H9 (cell line): ENCODE measurements at places on chromosomes 1 and 21. TPM values are rescaled to one million over a fixed set of nuclear protein-coding genes. Genes with fewer than 3 reads are reported as not detected.
A peak's percentile ranks its signal among the peaks of the same experiment; 100 is the strongest.

DNA sequence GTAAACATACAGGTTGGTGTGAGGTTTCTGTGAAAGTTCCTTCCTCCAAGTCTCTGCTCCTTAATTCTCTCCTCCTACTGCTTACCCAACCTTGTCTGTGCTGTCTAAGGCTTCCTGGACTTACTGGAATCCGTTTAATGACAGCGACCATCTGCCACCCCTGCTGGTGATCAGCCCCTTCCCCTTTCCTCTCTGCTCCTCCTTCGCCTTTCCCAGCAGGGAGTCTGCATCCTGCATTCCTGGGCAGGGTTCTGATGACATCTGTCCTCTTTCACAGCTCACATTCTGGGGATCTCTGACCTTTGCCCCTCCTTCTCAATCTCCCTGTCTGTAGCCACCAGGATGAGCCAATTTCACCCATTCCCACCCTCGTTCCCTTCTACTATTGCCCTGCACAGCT, 66.5 kb downstream of the KIRREL1 start:
- peak; percentile 67 for DNase-seq

DNA sequence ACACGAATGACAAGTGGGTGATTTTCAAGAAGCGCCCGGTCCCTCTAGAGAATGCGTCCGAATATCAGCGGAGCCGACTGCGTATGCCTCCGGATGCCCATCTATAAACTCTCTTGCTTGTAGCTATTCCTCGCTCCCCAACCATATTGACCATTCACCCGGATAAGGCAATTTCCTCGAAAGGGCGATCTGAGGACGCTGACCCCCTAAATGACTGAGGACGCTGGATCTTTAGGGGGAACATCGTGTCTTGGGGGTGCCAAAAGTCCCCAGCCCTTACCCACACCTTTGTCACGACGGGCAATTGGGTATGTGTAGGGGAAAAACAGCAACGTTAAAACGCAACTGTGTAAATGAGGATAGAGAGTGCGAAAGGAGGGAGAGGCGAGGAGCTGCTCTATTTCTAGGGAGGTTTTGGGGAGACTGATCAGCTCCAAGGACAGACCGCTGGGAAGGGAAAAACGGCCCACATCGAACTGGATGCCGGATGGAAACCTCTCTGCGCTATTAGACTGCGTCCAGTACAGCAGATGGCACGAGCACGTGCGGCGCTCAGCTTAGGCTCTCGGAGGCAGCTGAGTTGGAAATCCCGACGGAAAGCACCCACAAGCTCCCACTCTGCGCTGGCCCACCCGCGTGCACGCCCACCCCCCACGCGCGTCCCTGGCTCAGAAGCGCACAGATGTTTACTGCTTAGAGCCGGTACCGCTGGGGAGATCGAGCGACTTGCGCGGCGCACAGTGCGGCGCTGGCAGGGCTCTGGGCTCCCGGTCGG, 2.9 kb upstream of the PRRX1 start:
- DNase-seq, result peak; percentile 42

- DNase-seq, result no peak
Observed at GRCh38 chr21:14616380-14617039, 70.4 kb upstream of the SAMSN1 start.

DNA sequence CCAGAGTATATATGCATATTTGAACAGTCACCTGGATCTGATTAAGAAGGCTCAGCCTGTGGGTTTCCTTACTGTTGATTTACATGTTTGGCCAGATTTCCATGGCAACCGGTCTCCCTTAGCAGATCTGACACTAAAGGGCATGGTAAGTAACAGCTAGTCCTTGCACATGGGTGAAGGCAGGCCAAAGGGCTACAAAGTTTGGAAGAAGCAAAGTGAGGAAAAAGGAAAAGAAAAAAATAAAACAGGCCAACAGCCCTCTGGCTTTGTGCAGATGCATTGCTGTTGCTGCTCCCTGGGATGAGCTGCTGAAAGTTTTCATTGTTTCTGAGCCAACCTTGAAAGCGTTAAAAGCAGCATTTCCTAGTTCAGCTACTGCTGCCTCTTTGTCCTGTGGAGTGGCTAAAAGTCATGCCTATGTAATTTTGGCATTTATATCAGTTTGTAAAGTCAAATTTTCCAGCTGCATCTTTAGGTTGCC, 176.5 kb upstream of the HOOK1 start:
- DNase-seq, result no peak

DNA sequence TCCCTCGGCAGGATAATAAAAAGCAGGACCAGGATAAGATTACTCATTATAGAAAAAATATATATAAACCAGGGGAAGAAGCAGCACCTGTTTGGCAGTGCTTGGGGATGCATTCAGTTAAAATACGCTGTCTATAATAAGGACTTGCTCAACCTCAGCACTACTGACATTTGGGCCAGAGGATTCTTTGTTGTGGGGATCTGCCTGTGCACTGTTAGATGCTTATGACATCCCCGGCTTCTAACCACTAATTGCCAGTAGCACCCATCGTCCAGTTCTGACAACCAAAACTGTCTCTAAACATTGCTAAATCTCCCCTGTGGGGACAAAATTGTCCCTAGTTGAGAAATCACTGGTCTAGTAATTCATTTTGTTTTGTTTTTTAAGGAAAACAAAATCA, 242.1 kb downstream of the SLC45A1 start:
- DNase-seq, result no peak

DNA sequence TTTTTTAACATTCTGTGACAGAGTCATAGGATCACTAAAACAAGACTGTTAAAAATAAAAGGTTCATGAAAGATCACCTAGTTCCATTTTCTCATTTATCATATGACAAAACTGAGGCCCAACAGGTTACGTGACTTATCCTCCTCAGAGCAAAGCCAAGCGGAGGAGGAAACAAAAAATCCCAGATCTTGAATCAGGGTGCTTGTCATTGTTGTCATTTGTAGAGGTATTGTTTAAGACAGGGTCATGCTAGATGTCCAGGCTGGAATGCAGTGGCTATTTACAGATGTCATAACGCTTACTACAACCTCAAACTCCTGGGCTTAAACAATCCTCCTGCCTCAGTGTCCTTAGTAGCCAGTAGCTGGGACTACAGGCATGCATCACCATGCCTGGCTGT, 293.2 kb downstream of the DSCAM start:
- DNase-seq, result no peak

DNA sequence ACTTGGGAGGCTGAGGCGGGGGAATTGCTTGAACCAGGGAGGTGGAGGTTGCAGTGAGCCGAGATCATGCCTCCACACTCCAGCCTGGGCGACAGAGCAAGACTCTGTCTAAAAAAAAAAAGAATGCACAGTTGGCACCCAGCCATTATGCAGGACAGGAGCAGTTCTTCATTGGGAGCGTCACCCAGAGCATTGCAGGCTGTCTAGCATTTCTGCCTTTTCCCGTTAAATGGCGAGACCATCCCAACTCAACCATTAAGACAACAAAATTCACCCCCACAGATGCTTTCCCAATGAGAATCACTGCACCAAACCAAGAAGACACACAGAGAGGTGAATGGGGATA, 105.8 kb downstream of the EDEM3 start:
- no peak for DNase-seq

DNA sequence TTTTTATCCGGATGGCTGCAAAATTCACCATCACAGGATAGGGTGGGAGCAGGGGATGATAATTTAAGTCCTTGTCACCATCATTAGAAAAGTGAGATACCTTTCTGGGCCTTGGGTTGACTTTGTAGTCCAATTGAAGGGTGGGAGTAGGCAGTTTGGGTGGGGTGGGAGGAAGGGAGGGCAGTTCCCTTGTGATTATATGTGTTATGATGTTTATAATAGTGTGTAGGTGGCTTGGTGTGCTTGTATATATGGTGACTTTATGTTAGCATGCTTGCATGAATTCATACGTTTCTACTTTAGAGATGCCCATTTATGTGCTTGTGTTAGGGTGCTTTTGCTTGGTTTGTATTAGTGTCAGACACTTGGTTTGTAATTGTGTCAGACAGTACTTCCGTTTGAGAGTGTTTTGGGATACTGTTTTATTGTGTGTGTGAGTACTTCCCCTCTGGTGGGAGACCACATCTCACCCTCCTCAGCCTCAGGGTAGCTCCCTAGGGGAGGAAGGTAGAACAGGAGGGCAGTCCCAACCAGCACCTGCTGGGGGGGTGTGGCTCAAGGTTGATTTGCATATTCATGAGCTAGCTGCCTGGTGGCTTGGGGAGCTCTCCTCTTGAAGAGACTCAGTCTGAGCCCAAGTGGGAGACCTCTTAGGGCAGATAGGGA, 6.3 kb upstream of the POU3F1 start:
- DNase-seq, result peak; percentile 79

DNA sequence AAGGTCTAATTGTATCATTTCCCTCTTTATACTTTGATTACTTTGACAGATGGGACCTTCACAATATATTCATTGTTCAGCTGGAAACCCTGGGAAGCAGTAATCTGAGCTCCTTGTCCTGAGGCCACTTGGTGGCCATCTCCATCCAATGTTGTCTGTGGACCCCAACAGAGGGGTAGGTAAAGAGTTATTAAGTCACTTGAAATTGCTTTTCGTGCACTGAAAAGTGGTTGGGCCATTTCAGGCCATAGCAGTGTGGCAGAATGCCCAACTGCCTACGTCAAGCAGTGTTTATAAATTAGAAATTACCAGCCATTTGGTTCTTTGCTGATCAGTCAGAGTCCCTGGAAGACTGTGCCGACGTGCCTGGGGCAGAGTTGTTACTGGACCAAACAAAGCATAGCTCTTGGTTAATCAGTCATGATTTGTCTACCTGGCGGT, 308.3 kb upstream of the USP25 start:
- DNase-seq, result no peak

- peak; percentile 82 for DNase-seq
Observed at GRCh38 chr1:6343506-6344405, 49.8 kb downstream of the ACOT7 start.

DNA sequence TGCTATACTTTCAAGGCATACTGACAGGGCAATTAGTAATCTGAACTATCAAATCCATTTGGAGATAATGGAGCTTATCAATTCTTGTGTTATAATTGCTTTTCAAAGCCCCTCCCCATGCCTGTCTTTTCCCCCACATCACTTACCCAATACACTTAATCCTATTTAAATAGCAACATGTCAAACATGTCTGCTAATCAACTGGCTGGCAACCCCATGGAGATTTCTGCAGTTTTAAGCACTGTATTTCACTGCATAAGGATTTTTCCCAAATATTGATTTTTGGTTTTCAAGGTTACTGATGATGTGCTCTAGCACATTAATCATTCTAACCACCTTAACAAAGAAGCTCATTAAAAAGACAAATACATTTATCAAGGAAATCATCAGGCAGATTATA, 800.3 kb downstream of the PLA2G4A start:
- no peak for DNase-seq

DNA sequence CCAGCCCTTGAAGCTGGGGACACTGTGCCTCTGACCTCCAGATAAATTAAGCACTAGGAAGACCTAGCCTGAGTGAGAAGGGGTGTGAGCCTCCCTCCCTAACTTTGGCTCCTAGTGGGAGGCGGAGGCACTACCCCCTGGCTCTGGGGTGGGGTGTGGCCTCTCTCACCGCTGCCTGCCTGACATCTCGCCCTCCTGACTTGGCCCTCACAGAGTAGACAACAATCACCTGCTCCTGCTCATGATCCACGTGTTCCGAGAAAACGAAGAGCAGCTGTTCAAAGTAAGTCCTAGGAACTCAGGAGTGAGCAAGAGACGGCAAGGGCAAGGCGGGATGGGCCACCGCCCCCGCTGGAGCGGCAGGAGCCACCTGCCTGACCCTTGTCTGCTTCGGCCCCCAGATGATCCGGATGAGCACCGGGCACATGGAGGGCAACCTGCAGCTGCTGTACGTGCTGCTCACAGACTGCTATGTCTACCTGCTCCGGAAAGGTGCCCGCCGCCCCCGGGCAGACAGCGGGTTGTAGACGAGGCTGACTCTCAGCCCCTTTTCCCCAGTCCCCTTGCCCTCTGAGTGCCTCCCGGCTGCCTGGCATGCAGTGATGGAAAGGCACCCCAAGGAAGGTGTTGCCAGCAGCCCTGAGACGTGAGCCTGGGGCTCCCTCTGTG, 8.1 kb upstream of the SLC25A34 start:
- no peak for DNase-seq

DNA sequence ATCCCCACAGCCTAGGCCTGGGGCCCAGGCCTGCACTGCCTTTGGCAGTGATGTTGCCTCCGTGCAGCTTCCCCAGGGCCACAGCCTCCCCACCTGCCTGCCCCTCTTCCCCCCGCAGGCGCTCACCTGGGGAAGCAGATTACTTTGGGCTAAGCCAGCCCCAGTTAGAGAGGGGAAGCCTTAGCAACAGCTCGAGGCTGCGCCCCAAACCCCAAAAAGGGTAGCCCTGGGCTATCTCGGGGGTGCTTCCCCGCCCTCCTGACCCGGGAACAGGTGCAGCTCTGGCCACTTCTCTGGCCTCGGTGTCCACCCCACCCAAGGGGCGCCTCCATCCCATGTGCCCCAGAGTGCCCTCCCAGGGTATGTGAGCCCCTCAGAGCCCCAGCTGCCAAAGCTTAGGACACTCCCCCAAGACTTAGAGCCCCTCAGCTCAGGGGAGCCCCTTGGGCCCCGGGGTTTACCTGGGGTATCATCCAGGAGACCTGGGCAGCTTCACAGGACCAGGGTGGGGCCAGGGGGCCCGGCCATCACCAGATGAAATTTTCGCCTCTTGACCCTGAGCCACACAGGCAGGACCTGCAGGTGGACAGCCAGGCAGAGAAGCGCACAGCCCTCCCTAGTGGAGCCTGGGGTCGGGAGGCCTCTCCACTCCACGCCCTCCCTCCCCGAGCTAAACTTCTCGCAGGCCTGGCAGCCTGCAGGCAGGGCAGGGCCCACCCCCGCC, 3.3 kb upstream of the TTC34 start:
- DNase-seq, result no peak

DNA sequence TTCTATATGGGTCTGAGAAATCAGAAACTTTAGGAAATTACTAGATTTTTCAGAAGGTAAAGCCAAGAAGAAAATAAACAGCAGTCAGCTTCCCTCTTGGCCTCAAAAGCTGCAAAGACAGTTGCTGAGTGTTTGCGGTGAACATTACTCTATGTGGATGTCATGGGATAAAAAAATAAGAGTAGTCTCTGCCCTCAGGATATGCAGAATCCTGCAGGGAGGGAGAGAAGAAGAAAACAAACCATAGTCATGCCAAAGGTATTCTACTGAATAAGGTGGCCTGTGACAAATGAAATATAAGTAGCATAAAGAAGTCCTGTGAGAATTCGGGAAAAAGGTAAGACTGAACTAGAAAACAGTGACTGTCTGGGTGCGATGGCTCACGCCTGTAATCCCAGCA, 19.0 kb downstream of the YARS1 start:
- DNase-seq, result no peak

- no peak for DNase-seq
Observed at GRCh38 chr1:2564815-2565374, 8.7 kb downstream of the TNFRSF14 start.

Gene TCEA3
- 0.29 and 0.37 TPM in 2 replicates for total RNA-seq

Gene CAP1
- 255 and 268 TPM in 2 replicates for total RNA-seq

Gene CA6
- not detected in 2 replicates for total RNA-seq

Gene TMEM82
- 1.0 and 1.4 TPM in 2 replicates for total RNA-seq

Gene DISP1
- 2.5 and 2.6 TPM in 2 replicates for total RNA-seq

Gene LINGO4
- not detected in 2 replicates for total RNA-seq

Gene SLC30A2
- total RNA-seq, result 0.35 TPM in 2 replicates

Gene EMC1
- 58.3 and 60.0 TPM in 2 replicates for total RNA-seq

Gene CERS2
- total RNA-seq, result 201 and 209 TPM in 2 replicates

Gene LRRC38
- total RNA-seq, result 0.72 and 0.86 TPM in 2 replicates
